ENCODE measurements at places on chromosomes 5 and 9. TPM values are rescaled to one million over a fixed set of nuclear protein-coding genes. Genes with fewer than 3 reads are reported as not detected.

GRCh38 chr5:10440367-10440990 lies 1.2 kb upstream of the ROPN1L start:
- no peak for DNase-seq
- no peaks in the 10 kb centered on the region for H3K36me3 ChIP-seq
- peak overlapping the region; percentile 62 for H3K4me3 ChIP-seq
- no peaks in the 10 kb centered on the region for H3K27me3 ChIP-seq
- peaks cover 22% of the 10 kb centered on the region for H3K4me1 ChIP-seq

DNA sequence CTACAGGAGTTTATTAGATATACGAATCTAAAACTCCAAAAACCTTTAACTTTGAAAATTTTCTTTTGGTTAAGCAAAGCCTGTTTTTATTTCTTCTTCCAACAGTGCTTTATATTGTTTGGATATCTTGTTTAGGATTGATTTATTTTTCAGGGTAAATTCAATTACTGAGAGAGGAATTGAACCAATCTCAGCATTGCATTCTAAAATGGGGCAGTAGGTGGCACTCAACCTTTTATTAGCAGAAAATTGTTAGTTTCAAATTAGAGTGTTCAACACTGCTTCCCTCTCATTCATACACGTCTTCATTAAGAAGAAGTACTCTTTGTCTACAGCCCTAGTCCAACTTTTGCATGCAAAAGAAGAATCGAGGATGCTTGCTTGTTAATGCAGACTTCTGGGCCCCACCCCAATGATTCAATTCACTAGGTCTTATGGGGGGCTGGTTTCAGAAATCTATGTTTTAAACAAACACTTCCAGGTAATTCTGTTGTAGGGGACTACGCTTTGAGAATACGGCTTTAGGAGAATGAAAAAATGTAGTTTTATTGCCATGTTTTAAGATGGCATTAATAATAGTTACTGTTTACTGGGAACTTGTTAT lies 26.6 kb downstream of the MRPL22 start:
- DNase-seq, result no peak
- H3K27me3 ChIP-seq, result no peaks in the 10 kb centered on the region
- peaks cover 9% of the 10 kb centered on the region for H3K36me3 ChIP-seq
- H3K4me3 ChIP-seq, result no peak overlapping the region
- H3K4me1 ChIP-seq, result peaks cover 12% of the 10 kb centered on the region
- H3K27ac ChIP-seq, result no peak overlapping the region

- no peaks in the 10 kb centered on the region for H3K4me1 ChIP-seq
- no peak overlapping the region for H3K27ac ChIP-seq
- no peaks in the 10 kb centered on the region for H3K36me3 ChIP-seq
- no peaks in the 10 kb centered on the region for H3K27me3 ChIP-seq
Observed at GRCh38 chr9:116466271-116467235, 220.6 kb upstream of the TRIM32 start.

Gene SMC2
- total RNA-seq, result 34.4 TPM
